ENCODE measurements at places on chromosomes 16 and 17. TPM values are rescaled to one million over a fixed set of nuclear protein-coding genes. Genes with fewer than 3 reads are reported as not detected.

GRCh38 chr17:5747276-5747675, 163.0 kb upstream of the NLRP1 start:
- DNase-seq: no peak

DNA sequence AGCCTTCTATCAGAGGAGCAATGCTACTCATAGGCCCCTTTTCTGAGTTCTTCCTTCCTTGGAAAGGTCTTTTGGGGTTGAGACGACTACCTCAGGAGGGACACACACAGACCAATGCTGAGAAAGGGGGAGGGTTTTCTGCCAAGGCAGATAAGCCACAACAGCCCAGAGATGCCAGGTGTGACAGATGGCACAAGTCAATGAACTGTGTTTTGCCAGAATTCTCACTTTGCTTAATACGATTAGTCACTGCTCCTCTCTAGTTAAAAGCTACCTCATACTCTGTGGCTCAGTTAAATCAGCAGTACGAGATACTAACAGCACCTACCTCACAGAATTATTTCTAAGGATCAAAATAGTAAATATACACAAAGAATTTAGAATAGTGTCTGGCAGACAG, 8.0 kb downstream of the BRD7 start:
- DNase-seq: no peak

DNA sequence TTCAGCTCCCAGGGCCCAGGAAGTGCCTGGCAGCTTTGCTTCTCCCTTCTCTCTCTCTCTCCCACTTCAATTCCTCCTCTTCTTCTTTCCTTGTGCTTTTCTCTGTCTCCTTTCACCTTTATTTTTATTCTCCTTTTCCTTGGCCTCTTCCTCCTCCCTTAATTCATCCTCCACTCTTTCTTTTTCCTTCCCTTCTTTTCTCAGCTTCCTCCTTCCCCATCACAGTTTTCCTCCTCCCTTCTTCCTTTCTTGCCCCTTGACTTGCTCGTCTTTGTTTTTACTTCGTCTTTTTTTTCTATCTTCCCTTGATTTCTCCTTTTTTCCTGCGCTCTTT, 99.4 kb upstream of the LHX1 start:
- DNase-seq: no peak

The SBK1 gene
- total RNA-seq: 4.9 TPM
